Stimulated activated CD4-positive, alpha-beta T cell treated with anti-CD3 and anti-CD28 coated beads, TNF-alpha, amount 100 ng/mL, for 24 hours (primary cell): ENCODE measurements at places on chromosomes 13 and 19.

DNA sequence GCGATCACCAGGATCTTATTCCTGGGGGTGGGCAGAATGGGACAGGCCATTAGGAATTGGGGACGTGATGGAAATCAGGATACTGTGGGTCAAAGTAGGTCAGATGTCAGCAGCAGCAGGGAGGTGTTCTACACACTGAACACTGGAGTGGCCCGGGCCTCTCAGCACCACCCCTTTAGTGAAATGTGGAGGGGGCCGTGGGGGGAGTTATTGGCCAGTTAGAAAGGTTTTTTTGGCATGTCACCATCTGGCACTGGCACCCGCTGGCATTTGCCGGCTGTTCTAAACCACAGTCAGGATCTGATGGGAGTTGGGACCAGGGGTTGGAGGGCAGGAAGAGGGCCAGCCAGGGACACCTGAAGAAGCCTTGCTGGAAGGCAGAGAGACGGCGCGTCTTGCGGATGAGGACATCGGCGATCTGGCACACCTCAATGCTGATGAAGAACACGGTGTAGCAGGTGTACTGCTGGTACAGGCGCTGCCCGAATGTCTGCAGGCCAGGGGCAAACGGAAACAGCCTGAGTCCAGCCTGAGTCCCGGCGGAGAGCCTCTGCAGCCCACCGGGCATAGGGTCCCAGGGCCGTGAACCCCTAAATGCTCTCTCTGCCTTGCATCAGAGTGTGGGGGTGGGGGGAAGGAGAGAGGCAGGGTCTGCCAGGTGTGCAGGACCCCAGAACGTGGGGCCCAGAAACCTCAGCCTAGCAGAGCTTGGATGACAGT, 5.8 kb downstream of the TMEM147 start:
- no peak for DNase-seq

- DNase-seq: no peak
These were observed 10.3 kb downstream of the CYP2B6 start for GRCh38 chr19:41001243-41001971.

DNA sequence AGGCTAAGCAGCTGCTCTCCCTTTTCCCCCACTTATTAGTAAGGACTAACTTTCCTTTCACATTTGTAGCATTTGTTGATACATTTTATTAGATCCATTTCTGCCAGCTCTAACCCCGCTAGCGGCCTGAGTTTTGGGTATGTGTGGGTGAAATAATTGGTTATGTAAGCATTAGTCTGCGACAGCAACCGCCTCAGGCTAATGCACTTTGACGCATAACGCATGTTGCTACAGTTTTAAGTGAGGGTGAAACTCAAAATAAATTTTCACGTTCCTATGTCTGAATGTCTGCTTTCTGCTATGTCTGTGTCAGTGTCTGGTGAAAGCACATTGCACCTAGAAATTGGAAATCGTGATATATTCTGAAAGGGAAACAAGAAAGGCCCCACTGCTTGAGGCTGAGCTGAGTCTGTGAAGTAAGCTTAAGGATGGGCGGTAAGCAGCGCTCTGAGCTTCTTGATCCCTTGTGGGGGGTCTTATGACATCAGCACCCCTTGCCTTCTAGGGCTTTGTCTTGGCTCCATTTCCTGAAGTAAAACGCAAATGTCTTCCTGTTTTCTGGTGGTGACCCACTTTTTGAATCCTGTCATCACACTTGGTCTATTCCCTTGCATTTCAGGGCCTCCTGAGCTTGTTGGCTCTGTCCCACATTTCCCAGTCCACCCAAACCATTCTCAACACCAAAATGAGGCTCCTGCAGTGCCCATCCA, 648.3 kb upstream of the ARGLU1 start:
- no peak for DNase-seq

- no peak for DNase-seq
These were observed 11.0 kb downstream of the ACTMAP start for GRCh38 chr19:40739030-40739839.

- DNase-seq: no peak
These were observed 12.2 kb upstream of the TLE2 start for GRCh38 chr19:3041327-3041726.

GRCh38 chr13:48275507-48275906, 28.0 kb upstream of the RB1 start:
- DNase-seq: no peak

- DNase-seq: no peak
These were observed 14.3 kb upstream of the PLPP2 start for GRCh38 chr19:305240-306150.

DNA sequence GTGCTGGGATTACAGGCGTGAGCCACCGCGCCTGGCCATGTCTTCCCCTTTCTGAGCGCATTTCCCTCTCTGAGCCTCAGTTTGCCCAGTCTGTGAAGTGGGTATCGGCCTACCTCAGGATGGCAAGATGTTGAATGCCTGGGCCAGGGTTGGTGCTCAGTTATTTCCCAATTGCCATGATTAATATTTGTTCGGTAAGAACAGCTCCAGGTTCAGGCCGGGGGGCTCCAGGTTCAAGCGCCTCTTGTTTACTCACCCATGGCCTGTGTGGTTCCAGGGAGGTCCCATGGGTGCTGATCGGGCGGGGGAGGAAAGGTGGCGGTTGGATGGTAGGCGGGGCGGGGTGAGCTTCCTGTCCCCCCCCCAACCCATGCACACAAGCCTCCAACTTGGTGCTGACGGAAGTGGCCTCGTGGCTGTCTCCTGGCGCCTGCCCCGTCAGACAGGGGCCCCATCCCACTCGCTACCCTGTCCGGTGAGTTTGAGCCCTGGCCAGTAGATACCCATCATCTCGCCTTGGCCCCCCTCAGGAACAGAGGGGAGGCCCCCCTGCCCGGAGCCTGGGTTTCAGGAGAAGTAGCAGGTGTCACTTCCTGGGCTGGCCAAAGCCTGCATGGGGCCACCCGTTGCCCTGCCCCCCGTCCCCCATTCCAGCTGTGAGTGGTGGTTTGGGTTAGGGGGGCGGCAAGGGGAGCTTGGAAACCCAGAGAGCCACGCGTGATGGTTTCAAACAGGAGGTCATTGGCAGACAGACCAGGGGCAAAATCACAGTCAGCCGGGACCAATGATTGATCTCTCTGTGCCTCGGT, at the start of gene FCHO1:
Gene FCHO1, plus strand, starts transcription at position 375 of the 809 bp plus-strand sequence. CDS start 3,688 bp downstream, outside the sequence.
- DNase-seq: peak; percentile 71

DNA sequence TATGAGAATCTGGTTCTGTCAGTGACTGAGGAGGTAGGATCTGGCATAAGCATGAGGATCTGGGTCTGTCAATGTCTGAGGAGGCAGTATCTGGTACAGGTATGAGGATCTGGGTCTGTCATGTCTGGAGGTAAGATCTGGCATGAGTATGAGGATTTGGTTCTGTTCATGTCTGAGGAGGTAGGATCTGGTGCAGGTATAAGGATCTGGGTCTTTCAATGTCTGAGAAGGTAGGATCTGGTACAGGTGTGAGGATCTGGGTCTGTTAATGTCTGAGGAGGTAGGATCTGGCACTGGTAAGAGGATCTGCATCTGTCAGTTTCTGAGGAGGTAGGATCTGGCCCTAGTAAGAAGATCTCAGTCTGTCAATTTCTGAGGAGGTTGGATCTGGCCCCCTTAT, 12.4 kb upstream of the PDCD2L start:
- DNase-seq: no peak

- no peak for DNase-seq
These were observed 4.0 kb downstream of the LENG9 start for GRCh38 chr19:54459282-54460229.

- DNase-seq: no peak
These were observed 69.9 kb downstream of the RUBCNL start for GRCh38 chr13:46317120-46317519.

DNA sequence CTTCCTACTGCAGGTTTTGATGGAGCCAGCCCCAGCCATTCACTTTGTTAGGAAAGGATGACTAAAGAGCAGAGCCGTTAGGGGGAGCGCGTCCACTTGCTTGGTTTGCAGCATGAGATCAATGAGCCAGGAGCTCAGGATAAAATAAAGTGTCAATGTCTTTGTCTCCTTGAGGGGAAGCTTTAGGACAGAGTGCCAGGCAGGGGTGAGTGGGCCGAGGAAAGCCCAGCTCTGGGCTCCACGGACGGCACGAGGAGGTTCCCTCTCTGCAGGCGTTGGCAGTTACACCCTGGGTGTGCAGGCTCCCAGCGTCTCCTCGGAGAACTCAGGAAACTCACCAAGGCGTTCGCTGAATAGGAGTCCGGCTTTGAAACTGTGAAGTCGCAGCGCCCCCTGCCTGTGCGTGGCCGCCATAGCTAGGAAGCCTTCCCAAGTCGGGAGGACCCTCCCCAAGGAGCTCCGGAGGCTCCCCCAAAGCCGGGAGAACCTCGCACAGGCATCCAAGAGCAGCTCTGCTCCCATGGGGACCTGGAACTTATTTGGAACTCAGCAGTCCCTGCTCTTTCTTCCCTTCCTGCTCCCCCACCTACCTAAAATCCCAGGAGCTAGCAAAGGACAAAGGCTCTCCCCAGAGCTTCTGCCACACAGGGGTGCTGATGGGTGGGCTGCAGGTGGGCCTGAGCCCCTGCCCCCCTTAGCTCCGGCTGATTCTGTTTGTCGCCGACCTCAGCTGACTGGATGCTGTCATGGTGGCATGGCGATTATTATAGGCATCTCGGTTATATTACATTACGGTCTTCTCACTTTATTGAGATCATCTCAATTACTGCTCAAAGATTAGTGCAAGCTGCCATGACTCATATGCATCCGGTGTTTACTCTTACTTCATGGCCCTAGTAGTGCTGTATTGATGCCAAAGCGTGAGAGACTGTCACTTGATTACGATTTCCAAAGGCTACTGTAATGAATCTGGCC, 34.4 kb downstream of the GSX1 start:
- DNase-seq: peak; percentile 61

DNA sequence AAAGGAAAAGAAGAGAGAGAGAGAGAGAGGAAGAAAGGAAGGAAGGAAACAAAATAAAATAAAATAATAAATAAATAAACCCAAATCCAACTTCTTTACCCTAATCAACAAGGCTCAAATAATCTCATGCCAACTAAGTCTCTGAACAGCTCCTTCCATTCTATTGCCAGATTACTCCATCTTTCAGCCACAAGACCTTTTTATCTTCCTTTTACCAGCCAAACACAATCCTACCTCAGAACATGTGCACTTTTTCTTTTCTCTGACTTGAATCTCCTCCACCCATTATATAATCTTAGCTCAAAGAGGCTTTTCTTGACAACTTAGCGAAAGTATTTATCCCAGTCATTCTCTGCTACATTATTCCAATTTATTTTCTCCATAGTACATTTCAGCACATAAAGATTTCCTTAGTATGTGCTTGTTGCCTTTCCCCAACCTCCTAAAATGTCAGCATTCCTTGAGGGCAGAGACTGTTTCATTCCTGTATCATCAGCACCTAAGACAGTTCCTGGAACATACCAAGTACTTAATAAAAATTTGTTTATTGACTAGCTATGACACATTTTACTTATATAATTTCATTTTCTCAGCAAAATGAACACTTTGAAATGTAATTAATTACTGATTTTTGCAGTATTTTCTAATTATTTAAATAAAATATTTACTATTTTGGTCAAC, 33.5 kb upstream of the USPL1 start:
- DNase-seq: no peak

GRCh38 chr13:109630271-109630670, 156.1 kb downstream of the IRS2 start:
- DNase-seq: no peak

DNA sequence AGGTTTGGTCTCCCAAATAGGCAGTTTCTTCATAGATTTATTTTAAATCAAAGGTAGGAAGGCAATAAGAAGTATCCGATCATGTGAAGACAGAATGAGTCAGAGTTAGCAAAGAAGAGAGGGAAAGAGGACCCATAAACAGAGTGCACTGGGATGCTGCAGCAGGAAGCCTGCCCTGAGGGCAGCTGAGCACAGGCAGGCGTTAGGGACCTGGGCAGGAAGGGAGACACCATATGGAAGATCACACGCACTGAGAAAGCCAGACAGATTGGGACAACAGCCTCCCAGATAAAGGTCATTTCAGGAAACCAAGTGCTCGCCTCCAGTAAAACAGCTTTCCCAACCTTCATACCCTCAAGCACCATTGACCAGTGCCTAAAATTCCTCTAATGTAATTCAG, 598.0 kb downstream of the EFNB2 start:
- DNase-seq: no peak

DNA sequence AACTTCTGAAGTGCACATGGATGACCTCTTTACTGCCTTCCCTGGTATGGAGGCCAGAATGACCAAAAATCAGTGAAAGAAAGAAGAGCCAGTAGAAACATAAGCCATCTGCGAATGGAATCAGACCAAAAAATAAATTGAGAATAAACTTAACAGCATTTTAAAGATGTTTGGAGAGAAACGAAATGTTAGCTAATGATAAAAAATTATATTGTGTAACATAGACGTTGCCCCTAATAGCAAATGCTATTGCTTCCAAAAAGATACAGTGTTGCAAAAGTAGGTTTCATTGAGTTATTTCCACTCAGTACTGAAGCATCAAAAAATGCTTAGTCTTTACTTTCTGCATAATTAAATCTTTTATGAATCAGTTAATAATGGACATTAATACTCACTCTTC, 371.7 kb downstream of the LIG4 start:
- no peak for DNase-seq

- peak; percentile 6 for DNase-seq
These were observed 63.1 kb downstream of the SERP2 start for GRCh38 chr13:44436589-44437337.

- DNase-seq: peak; percentile 25
These were observed 467 bp downstream of the LAMP1 start for GRCh38 chr13:113297370-113298042.

GRCh38 chr13:46885018-46885417, 11.8 kb downstream of the HTR2A start:
- DNase-seq: no peak

DNA sequence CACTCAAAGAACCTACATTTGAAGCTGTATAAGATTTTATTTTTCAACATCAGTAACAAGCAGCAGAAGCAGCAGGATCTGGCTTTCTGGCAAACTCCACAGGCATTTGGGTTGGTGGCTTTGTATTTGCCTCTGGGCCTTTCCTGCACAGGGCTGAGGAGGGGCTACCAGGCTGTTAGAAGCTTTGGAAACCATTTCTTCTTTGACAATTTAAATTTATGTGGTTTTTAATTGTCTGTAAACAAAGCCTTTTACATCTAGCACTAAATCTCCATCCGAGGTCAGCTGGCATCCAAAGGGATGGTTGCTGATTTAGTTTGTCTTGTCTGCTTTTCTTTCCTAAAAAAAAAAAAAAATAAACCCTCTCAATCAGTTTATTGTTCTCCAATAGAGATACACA, 127.5 kb upstream of the OBI1 start:
- no peak for DNase-seq

GRCh38 chr19:48578891-48579290, 26.9 kb downstream of the SULT2B1 start:
- no peak for DNase-seq

DNA sequence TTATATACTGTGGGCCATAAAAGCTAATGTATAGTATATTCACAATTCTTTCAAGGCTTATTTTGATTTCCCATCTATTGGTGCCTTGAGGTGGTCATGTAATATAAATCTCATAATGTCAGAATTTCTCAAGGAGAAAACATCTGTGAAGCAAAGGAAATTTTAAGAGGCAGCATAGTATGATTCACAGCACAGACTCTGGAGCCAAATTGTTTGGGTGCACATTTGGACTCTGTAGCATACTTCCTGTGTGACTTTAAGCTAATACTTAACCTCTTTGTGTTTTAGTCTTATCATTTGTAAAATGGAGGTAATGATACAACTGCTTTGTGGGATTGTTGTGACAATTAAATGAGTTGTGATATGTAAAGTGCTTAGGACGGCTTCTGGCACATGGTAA, 67.6 kb downstream of the PIBF1 start:
- DNase-seq: no peak
